ENCODE measurements at places on chromosomes 2 and 18.

DNA sequence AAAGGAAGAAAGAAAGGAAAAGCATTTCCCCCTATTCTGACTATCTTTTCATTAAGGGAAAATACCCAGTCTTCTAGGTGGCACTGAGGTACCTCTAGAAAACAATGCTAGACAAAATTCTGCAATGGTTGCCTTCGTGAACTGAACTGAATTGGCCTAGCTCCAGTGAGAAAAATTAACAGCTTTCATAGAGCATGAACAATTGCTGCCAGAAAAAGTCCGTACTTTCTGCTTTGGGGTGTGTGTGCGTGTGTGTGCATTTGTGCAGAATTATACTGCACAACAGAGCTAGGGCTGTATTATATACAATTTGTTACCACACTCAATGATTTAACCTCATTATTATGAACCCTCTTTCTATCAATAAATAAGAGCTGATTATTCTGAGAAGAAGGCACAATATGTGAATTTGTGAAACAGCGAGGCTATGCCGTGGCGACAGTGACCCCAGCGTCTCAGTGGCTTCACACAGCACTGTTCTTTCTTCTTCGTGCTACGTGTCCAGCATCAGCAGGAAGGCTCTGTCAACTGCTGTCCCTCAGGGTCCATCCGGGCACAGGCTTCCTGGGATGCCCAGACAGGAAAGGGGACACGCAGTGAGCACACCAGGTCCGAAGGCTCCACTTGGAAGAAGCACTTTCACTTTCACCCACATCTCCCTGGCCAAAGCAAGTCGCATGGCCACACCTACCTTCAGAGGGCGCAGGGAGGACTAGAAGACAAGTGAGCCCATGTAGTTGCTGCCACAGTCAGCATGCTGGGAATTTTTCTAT lies 47.5 kb downstream of the PTGR3 start:
- DNase-seq = no peak
- H3K4me3 ChIP-seq = no peak overlapping the region
- no peak overlapping the region for H3K27ac ChIP-seq
- peaks cover 4% of the 10 kb centered on the region for H3K27me3 ChIP-seq
- H3K36me3 ChIP-seq = no peaks in the 10 kb centered on the region
- peaks cover 12% of the 10 kb centered on the region for H3K4me1 ChIP-seq

DNA sequence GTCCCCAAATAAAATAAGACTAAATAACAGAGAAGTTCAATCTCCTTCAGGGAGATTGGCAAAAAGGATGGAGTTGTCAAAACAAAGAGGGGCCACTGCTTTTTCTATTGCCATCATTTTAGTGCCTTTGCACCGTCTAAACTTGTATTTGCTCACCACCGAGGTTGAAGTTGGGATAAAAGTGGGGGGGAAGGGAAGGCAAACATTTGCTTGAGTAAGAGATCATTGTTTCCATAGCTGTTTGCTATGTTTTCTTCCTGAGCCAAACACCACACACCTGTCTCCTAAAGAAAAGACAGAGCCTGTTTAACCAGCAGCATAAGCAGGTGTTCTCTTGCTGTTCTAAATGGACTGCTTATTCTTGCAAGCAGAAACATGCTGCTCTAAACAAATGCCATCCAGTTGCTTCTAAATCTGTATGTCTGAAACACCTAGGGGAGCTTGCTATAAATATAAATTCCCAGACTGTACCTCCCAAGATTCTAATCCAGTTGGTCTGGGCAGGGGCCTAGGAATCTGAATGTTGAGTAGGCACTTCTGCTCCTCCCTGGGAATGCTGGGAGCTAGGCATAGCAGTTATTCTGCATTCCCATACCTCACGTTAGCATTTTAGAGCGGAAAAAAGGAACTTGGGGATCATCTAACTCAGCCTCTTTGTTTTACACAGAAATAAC lies 179.4 kb upstream of the ARL4C start:
- H3K27ac ChIP-seq = peak overlapping the region; percentile 75
- peaks cover 4% of the 10 kb centered on the region for H3K36me3 ChIP-seq
- H3K27me3 ChIP-seq = peaks cover 29% of the 10 kb centered on the region
- no peak for DNase-seq
- H3K4me3 ChIP-seq = peak overlapping the region; percentile 43
- H3K4me1 ChIP-seq = peaks cover 52% of the 10 kb centered on the region

DNA sequence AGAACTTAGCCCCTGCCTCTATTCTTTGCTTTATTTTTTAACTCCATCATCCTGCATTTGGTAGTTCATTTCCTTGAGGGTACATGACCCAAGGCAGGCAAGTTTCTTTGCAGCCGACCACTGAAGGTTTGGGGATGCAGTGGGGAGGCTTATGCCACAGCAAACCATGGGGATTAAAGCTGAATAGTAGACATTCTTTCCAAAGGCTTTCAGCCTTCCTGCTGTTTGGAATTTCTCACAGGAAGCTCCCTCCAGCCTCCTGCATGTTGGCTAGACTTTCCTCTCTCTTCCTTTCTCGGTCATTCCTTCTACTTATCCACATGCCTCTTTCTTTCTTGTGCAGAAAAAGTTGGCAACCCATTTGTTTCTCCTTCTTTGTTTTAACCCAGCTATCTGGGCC lies 77.3 kb downstream of the SOCS6 start:
- H3K4me3 ChIP-seq = no peak overlapping the region
- no peak for DNase-seq
- no peaks in the 10 kb centered on the region for H3K36me3 ChIP-seq
- H3K4me1 ChIP-seq = peaks cover 5% of the 10 kb centered on the region

DNA sequence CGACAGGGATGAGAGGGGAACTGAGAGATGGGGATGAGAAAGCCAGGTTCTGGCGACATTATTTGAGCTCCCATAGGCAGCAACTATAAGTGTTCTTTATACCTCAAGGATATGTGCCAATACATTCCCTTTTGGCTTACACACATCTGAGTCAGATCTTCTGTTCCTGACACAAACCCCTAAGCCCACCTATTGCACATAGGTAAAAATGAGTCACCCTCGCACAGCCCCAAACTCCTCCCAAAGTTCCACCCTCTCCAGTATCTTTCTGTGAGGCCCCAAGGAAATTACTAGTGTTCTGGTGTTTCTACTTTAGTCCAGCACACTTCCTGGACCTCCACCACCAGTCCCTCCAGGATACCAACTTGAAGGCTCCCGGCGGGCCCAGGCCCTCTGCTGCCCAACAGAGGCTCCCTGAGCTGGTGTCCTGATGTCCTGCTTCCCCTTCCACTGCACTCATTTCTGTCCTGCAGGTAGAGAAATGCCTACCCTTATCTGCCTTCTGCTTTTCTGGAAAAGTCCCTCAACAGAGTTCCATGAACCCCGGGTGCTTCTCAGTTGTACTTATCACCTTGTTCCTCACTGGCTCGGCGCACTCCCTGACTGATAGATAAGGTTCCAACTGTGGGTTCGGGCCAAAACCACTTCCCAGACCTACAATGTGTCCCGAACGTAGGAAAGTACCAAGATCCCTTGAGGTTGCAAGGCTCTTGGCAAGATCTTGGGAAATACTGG lies 125.5 kb downstream of the EN1 start:
- peaks cover 13% of the 10 kb centered on the region for H3K27me3 ChIP-seq
- H3K27ac ChIP-seq = no peak overlapping the region
- H3K4me1 ChIP-seq = no peaks in the 10 kb centered on the region
- no peak overlapping the region for H3K4me3 ChIP-seq

GRCh38 chr2:155830351-155830750 lies 502.2 kb downstream of the NR4A2 start:
- no peak for DNase-seq
- H3K4me3 ChIP-seq = no peak overlapping the region
- H3K36me3 ChIP-seq = no peaks in the 10 kb centered on the region
- peaks cover 7% of the 10 kb centered on the region for H3K4me1 ChIP-seq

DNA sequence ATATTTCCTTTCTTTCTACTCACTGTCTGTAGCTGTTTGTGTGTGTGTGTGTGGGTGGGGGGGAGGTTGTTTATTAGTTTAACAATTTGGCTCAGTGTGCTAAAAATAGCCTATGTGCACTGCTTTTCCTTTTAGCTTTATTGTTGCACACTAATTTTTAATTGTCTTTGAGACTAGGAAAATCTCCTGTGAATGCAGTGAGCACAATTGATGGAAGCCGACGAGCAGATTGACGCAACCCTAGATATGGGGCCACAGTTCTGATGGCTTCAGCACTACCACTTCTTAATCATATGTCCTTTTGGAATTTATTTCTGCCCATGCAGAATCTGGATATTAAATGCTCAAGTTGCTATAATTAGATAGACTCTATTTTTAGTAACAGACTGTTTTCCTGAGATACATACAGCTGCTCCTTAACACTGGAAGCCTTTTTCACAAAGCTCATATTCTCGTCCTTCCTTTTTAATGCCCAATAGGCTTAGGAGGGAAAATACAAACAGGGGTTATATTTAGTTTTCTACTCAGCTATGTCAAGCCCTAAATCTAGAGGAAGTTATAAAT lies 109.1 kb downstream of the IRS1 start:
- no peak for DNase-seq
- no peak overlapping the region for H3K27ac ChIP-seq
- peaks cover 25% of the 10 kb centered on the region for H3K4me1 ChIP-seq
- no peaks in the 10 kb centered on the region for H3K36me3 ChIP-seq
- H3K4me3 ChIP-seq = no peak overlapping the region

DNA sequence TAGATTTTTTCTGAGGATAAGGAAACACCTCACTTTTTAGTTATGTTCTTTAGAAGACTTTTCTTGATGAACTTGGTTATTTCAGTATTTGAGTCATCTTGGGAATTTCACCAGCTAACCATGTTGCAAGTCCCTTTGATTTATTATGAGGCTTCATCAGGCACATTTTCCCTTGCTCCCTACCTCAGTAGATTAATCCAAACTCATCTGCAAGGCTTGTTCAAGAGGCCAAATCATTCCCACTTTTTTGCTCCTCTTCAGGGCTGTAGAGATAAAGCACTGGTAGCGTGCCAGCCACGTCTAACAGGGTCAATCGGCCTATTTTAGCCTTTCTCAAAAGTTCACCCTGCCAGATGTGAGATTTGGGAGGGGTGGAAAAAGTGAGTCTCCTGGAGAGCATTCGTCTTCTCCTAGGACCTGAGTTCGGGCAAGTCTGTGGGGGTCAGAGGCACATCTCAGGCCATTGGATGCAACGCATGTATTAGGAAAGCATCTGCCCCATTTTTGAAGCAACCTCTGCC lies 120.3 kb downstream of the RDH14 start:
- no peaks in the 10 kb centered on the region for H3K36me3 ChIP-seq
- no peak overlapping the region for H3K27ac ChIP-seq

DNA sequence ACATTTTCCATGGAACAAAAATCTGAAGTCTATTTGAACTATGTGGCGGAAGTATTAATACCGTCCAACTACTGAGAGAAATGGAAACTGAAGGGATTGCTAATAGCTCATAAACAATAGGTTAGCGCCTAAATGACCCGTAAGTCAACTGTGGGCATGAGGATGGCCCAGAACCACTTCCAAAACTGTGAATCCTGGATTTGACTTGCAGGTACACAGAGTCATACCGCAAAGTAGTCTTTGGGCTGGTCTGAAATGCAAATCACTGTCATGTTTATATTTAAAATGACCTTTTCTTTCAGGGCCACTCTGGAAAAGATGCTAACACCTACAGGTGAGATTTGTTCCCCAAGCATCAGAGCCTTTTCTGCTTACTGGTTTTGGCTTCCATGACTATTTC lies 50.6 kb downstream of the STAT4 start:
- no peak for DNase-seq
- peaks cover 13% of the 10 kb centered on the region for H3K36me3 ChIP-seq
- no peak overlapping the region for H3K4me3 ChIP-seq

GRCh38 chr2:156326526-156327095 lies 5.9 kb downstream of the NR4A2 start:
- DNase-seq = no peak
- H3K4me1 ChIP-seq = peaks cover 23% of the 10 kb centered on the region
- peaks cover 61% of the 10 kb centered on the region for H3K27me3 ChIP-seq
- peaks cover 32% of the 10 kb centered on the region for H3K36me3 ChIP-seq

- H3K4me1 ChIP-seq = peaks cover 26% of the 10 kb centered on the region
- peak overlapping the region; percentile 80 for H3K27ac ChIP-seq
- H3K27me3 ChIP-seq = peaks cover 3% of the 10 kb centered on the region
- peak overlapping the region; percentile 88 for H3K4me3 ChIP-seq
- DNase-seq = peak; percentile 8
These were observed 693 bp downstream of the UBE2F start for GRCh38 chr2:237967463-237967951.

DNA sequence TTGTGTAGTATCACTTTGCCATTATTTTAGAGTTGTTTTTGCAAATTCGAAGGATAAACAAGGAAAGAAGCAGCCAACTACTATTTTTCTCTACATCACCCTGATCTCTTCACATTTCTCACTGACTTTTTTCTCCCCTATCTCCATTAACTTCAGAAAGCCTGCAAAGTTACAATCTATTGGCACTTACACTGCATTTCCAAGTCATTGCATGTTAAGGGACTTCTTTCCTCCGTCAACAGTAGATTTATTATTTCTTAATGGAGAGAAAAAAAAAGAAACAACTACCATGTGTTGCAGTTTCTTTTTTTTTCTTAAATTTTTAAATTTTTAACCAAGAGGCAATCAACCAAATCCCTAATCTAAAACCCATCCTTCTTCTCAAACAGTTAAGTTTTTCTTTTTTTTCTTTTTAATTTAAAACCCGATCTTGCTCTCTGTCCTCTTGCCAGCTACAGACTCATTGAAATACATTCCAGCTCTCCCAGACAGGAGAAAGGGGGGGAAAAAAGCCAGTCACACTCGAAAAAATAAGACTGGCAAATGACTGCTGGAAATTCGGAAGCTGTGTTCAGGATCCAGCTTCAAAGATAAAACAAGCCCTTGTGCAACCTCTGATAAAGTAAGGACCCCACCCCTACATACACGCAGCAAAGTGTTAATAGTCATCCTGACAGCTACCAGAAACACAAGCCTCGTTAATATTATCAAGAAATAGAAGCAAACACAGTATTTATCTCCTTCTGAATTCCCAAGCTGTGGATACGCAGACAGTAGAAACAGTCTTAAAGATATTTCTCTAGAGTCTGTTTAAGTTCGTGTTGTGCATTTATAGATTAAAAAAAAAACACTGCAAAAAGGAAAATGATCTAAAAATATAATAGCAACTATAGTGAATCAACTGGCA lies 1.3 kb downstream of the LRRTM4 start:
- peak overlapping the region; percentile 88 for H3K27ac ChIP-seq
- H3K36me3 ChIP-seq = peaks cover 4% of the 10 kb centered on the region
- peaks cover 21% of the 10 kb centered on the region for H3K4me1 ChIP-seq
- H3K27me3 ChIP-seq = no peaks in the 10 kb centered on the region

GRCh38 chr18:75507636-75508035 lies 80.1 kb upstream of the SMIM21 start:
- no peak overlapping the region for H3K27ac ChIP-seq
- peaks cover 4% of the 10 kb centered on the region for H3K36me3 ChIP-seq
- no peaks in the 10 kb centered on the region for H3K27me3 ChIP-seq
- no peak overlapping the region for H3K4me3 ChIP-seq

GRCh38 chr2:128637481-128638155 lies 318.9 kb upstream of the HS6ST1 start:
- peaks cover 53% of the 10 kb centered on the region for H3K4me1 ChIP-seq
- H3K27me3 ChIP-seq = no peaks in the 10 kb centered on the region
- no peaks in the 10 kb centered on the region for H3K36me3 ChIP-seq
- DNase-seq = no peak

- no peaks in the 10 kb centered on the region for H3K36me3 ChIP-seq
- peaks cover 3% of the 10 kb centered on the region for H3K4me1 ChIP-seq
- no peak overlapping the region for H3K27ac ChIP-seq
- no peak for DNase-seq
- H3K27me3 ChIP-seq = no peaks in the 10 kb centered on the region
These were observed 80.8 kb upstream of the LCLAT1 start for GRCh38 chr2:30366199-30366691.
